Left lung (tissue), 14 donors: ENCODE measurements at places on chromosomes 3 and 15. TPM values are rescaled to one million over a fixed set of nuclear protein-coding genes. Genes with fewer than 3 reads are reported as not detected.

Gene GASK1A
- polyA plus RNA-seq, result 3.1 TPM

Gene KCNMB2
- 11.5 TPM for polyA plus RNA-seq

Gene CDHR4
- polyA plus RNA-seq, result 4.6 TPM

Gene DLEC1
- polyA plus RNA-seq, result 8.7 TPM

Gene SLC24A5
- not detected for polyA plus RNA-seq

Gene UACA
- 118 TPM for polyA plus RNA-seq

Gene LRRIQ4
- 0.18 TPM for polyA plus RNA-seq

Gene CMTM7
- 74.1 TPM for polyA plus RNA-seq

Gene SAMMSON
- polyA plus RNA-seq, result 0.14 TPM

Gene HTD2
- 10.8 TPM for polyA plus RNA-seq

Gene LRCH3
- 54.5 TPM for polyA plus RNA-seq
